ENCODE measurements at places on chromosomes 4 and X. TPM values are rescaled to one million over a fixed set of nuclear protein-coding genes. Genes with fewer than 3 reads are reported as not detected.

The MFAP3L gene
- 2.6 TPM for total RNA-seq

The TSPAN5 gene
- total RNA-seq, result 115 TPM

The TCEAL2 gene
- total RNA-seq, result not detected

The RAB9B gene
- total RNA-seq, result 3.2 TPM

The MAGEA2B gene
- not detected for total RNA-seq

The MID1 gene
- 12.8 TPM for total RNA-seq

The ADH1A gene
- total RNA-seq, result not detected

The PI4K2B gene
- total RNA-seq, result 54.1 TPM

The CLDN22 gene
- not detected for total RNA-seq

The SLITRK4 gene
- total RNA-seq, result 0.50 TPM

The PDE6B gene
- total RNA-seq, result 0.22 TPM

The TEX13C gene
- total RNA-seq, result not detected

The PNMA6A gene
- total RNA-seq, result 3.5 TPM

The NIPAL1 gene
- total RNA-seq, result 1.2 TPM

The C1QTNF7 gene
- 0.12 TPM for total RNA-seq

The SH2D1A gene
- not detected for total RNA-seq

The EDNRA gene
- 3.5 TPM for total RNA-seq

The MAGEA2 gene
- not detected for total RNA-seq

The MAGEC1 gene
- not detected for total RNA-seq

The CT45A6 gene
- not detected for total RNA-seq

The SLC10A4 gene
- total RNA-seq, result 0.25 TPM

The MAGEA11 gene
- not detected for total RNA-seq

The PNMA5 gene
- not detected for total RNA-seq

The RGN gene
- 2.9 TPM for total RNA-seq

The GNPDA2 gene
- total RNA-seq, result 27.5 TPM

The UGT2B10 gene
- not detected for total RNA-seq

The TMEM35A gene
- 3.8 TPM for total RNA-seq

The RHOH gene
- total RNA-seq, result not detected

The FGD1 gene
- total RNA-seq, result 7.0 TPM

The RS1 gene
- not detected for total RNA-seq

Measured in uterine smooth muscle cell (primary cell).